Prostate gland (tissue), 2 donors: ENCODE measurements at places on chromosomes 12 and 14.

- DNase-seq = no peak
- H3K27me3 ChIP-seq = no peaks in the 10 kb centered on the region
- no peak overlapping the region for H3K4me3 ChIP-seq
Measured at GRCh38 chr12:96212456-96213375, 18.5 kb downstream of the ELK3 start.

DNA sequence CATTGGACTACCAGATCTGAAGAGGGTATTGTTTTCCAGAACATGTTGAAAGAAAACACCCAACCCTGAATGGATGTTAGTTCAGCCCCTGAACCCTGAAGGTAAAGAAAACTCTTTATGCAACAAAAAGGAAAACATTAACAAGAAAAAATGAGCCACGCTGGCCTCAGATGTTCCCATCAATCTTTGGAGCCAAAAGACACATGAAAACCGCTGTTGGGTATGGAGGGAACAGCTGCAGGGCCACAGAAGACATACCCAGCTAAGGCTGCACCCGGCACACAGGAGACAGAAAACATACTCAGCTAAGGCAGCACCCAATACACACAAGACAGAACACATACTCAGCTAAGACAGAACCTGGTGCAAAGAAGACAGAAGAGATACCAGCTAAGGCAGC lies 51.3 kb upstream of the GALNT9 start:
- no peak for DNase-seq
- H3K27ac ChIP-seq = no peak overlapping the region
- H3K4me1 ChIP-seq = no peaks in the 10 kb centered on the region
- H3K36me3 ChIP-seq = no peaks in the 10 kb centered on the region

- H3K4me3 ChIP-seq = peak overlapping the region; percentile 15
- H3K36me3 ChIP-seq = no peaks in the 10 kb centered on the region
- H3K4me1 ChIP-seq = peaks cover 6% of the 10 kb centered on the region
- H3K27me3 ChIP-seq = no peaks in the 10 kb centered on the region
- H3K27ac ChIP-seq = peak overlapping the region; percentile 18
Measured at GRCh38 chr14:91021991-91022621, 38.3 kb downstream of the RPS6KA5 start.

DNA sequence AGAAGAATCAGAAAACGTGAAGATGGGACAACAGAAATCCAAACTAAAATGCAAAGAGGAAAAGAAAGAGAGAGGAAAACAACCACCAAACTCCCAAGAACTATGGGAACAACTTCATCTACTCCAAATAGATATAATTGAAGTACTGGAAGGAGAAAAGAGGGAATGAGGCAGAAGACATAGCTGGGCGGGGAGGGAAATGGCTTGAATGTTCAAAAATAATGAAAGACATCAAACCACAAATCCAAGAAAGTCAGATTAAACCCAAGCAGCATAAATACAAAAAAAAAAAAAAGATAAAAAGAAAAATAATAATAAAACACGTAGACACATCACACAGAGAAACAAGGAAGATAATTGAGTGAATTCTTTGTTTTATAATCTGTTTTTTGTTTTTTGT lies 12.3 kb upstream of the HSP90B1 start:
- H3K4me3 ChIP-seq = no peak overlapping the region
- DNase-seq = no peak
- no peaks in the 10 kb centered on the region for H3K36me3 ChIP-seq

DNA sequence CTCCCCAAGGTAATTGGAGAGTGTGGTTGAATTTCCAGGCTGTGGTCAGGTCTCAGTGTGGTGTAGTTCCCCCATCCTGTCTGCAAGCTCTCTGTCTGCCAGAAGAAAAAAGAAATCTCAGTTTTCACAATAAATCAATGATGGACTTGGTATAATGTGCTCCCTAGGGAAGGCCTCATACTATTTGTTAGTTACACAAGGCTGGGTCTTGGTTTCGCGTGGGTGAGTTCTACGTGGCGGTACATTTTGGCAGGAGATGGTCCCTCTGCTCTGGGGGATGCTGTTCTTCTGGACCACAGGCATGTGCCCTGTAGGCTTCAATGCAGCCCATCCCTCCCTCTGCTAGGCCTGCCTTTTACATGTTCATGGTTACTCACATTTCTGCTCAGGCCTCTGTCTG lies 206.4 kb upstream of the PELI2 start:
- H3K4me1 ChIP-seq = no peaks in the 10 kb centered on the region
- DNase-seq = no peak
- H3K27ac ChIP-seq = no peak overlapping the region
- H3K4me3 ChIP-seq = no peak overlapping the region
- no peaks in the 10 kb centered on the region for H3K27me3 ChIP-seq

GRCh38 chr14:24794644-24795305 lies 160.8 kb upstream of the GZMB start:
- no peaks in the 10 kb centered on the region for H3K36me3 ChIP-seq
- H3K4me1 ChIP-seq = no peaks in the 10 kb centered on the region
- H3K27me3 ChIP-seq = no peaks in the 10 kb centered on the region
- H3K27ac ChIP-seq = no peak overlapping the region

DNA sequence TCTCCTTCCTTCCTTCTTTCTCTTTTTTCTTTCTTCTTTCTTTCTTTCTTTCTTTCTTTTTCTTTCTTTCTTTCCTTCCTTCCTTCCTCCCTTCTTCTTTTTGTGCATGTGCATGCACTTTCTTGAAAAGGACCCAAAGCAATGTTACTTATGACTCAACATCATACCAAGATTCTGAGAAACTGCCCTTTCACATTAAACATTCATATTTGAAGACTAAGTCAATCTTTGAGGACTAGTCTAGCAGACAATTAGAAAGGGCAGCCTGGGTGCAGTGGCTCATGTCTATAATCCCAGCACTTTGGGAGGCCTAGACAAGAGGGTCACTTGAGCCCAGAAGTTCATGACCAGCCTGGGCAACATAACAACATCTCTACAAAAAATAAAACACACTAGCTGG lies 212.8 kb upstream of the KITLG start:
- DNase-seq = no peak
- H3K4me3 ChIP-seq = no peak overlapping the region
- no peak overlapping the region for H3K27ac ChIP-seq
